ENCODE measurements at places on chromosomes 6 and 20.

DNA sequence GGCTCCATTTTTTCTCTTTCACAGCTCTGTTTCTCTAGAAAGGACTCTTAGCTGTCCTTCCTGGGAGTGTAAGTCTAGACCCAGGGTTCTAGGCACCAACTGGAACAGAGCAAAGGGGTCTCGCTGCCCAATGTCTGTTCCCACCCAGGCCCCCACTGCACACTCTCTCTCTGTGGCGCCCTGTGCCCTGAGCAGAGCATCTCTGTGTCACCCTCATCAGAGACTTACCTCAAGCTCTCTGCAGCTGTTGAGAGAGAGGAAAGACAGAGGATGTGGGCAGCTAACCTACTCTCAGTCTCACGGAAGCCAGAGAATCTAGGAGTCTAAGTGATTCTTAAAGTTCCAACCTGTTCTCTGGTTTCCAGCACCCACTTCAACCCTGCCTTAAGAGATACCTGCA, 9.5 kb downstream of the NCR2 start:
- DNase-seq, result no peak

- DNase-seq, result no peak
Measured at GRCh38 chr6:78089531-78089930, 436.7 kb downstream of the MEI4 start.

GRCh38 chr20:41480054-41480770, 113.6 kb upstream of the EMILIN3 start:
- DNase-seq, result no peak

- no peak for DNase-seq
Measured at GRCh38 chr20:39019805-39020325, 57.7 kb downstream of the DHX35 start.

DNA sequence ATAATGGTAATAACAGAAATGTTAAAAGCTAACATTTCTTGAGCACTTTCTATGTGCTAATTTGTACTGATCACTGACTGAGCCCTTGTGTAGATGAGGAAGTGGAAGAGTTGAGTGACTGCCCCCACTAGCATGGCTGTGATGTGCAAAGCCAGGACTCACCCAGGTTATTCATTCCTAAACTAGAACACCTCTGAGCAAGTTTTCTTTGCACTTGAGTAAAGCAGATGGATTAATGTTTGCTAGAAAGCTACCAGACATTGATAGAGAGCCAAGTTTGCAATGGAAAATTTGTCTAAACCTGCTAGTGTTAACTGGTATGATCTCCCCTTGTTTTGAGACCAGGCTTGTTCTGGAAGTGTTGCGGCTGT, 467.4 kb upstream of the PLCB4 start:
- no peak for DNase-seq

- no peak for DNase-seq
Measured at GRCh38 chr6:43746613-43747102, 23.4 kb upstream of the VEGFA start.

DNA sequence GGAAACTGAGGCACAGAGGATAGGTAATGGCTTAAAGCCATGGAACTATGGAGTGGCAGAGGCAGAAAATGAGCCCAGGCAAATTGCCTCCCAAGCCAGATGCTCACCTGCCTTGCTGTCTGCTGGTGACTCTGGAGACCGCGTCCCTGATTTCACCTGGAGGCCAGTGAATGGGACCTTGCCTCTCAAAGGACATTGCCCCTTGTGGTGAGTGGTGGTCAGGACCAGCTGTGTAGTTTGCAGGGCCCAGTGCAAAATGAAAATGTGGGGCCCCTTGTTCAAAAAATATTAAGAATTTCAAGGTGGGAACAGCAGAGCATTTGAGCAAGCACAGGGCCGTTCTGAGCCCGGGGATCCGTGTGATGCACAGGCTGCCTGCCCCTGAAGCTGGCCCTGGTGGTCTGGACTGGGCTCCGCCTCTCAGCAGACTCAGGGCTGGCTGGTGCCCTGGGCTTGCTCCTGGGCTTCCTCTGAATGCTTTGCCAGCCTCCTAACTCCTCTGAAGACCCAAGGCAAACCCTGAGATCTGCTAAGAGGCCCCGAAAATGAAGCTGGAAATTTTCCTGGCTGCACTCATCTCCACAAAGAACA, 19.8 kb upstream of the KCNG1 start:
- no peak for DNase-seq

GRCh38 chr6:75932067-75932466, 140.4 kb downstream of the IMPG1 start:
- DNase-seq, result no peak

DNA sequence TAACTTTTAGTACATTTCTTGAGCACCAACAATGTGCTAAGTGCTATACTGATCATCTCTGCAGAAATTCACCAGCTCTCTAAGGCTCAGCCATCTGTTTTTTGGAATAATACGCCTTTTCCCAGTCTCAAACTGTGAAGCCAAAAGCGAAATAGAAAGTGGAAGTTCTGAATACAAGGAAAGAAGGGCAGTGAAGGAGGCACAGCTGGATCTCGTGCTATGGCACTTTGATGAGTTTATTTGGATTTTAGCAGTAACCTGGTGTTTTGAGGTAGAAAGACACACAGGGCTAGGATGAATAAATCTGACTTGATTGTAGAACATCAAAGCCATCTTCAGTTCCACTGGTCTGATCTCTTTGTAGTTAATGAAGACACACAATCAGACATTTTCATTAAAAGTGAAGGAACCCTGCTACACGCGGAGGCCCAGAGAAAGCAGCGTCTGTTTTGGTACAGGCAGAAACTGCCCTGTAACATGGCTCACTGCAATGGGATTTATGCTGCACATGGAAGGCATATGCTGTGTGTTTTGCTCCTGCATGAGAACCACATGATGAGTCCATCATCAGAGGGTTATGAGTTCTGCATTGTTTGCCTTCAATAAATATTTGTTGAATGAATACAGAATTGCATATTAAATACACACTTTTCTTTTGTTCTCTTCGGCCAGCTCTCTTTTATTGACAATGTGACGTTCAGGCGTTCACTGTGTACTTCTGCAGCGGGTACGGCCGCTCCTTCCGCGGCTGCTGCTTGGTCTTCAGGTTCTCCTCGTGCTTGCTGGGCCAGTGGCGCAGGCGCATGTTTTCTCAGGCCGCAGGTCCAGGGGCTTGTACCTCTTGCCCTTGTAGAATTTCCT, 100.9 kb downstream of the PREP start:
- no peak for DNase-seq

GRCh38 chr6:164072240-164072666, 657.7 kb downstream of the QKI start:
- no peak for DNase-seq

DNA sequence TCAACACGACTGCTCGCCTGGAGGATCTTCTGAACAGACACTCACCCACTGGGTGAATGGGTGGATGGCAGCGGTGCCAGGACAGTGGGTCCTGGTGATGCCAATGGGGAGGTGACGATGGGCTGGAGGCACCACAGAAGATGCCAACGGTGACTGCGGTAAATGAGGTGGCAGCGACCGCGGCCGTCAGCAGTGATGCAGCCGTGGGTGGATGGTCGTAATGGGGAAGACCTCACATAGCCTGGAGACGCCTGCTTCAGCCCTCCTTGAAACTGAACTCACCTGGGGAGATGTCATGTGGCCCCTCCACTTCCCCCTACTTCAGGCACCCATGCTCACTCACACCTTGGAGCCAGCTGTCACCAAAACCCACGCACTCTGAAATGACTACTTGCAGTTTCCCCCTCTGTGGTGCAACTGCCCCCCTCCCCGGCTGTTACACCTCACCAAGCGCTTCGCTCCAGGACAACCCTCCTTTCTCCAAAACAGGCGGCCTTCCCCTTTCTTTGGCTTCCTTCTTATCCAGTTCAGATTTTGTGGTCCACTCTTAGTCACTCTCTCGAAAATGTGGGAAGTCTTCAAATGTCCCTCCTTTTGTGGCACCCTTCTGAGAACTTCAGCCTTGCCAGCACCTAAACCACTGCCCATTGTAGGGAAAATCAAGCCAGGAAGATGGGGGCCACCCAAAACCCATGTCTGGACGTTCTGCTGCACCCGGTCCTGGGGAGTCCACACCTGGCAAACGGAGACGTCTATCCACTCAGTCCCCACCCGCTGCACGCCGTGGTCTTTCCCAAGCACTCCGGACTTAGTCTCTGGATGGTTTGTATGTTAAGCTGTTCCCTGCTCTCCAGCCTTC, 10.4 kb upstream of the ABHD16B start:
- no peak for DNase-seq

GRCh38 chr6:49550492-49551077, at the start of gene C6orf141:
TSS of gene C6orf141 (plus strand) at chr6:49550668. CDS start at chr6:49550793, 125 bp downstream.
- no peak for DNase-seq

DNA sequence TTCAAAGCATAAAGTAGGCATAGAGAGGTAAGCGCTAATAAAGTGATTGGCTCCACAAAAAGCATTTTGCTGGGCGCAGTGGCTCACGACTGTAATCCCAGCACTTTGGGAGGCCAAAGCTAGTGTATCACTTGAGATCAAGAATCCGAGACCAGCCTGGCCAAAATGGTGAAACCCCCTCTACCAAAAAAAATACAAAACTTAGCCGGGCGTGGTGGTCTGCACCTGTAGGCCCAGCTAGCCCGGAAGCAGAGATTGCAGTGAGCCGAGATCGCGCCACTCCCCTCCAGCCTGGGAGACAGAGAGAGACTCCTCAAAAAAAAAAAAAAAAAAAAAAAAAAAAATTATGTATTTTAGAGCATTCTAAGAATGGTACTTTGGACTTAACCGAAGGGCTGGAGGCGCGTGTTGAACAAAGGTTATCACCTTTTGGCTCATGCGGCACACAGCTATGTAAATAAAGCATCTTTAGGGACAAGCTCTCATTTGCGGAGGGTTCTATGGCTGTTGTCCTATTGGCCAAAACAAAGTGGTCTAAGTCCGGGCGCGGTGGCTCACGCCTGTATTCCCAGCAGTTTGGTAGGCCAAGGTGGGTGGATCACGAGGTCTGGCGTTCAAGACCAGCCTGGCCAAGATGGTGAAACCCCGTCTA, 17.4 kb downstream of the HFE start:
- no peak for DNase-seq

DNA sequence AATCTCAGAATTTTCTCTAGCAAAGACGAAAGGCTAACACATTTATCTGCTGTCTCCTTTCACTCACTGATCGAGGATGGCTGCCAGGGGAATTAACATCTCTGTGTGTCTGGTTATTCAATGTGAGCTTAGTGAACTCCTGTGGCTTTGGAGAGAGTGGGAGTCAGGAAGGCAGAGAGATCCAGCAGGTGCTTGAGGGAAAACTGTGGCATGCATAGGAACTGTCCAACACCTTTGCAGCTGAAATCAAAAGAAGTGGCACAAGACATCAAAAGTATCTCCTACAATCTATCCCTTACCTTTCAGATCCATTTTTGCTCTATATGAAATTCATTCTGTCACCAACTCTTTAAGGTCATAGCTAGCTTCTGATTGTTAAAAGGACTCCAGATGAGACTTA, 11.8 kb upstream of the FAM184A start:
- no peak for DNase-seq

- DNase-seq, result no peak
Measured at GRCh38 chr6:15143086-15143485, 102.8 kb upstream of the JARID2 start.

- no peak for DNase-seq
Measured at GRCh38 chr20:58008413-58008812, 220.0 kb downstream of the ANKRD60 start.

DNA sequence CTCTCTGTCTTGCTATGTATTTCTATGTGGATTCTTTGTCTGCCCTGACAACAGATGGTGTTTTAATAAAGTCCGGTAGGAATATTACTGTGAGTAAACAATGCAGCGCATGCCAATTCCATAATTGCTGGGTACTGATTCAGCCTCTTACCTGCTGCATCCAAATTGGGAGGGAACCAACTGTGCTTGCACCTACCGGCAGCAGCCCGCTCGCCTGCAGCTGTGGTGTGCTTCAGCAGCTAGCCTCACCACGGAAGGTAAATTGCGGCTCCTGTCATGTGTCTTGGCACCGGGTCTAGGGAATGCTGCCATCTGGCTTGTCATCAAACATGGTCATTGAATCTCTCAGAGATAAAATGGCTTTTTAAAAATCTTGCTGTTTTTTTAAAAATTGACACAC, 704.8 kb upstream of the SLC35B3 start:
- DNase-seq, result no peak

GRCh38 chr6:147299035-147299434, 94.8 kb downstream of the STXBP5 start:
- DNase-seq, result no peak

DNA sequence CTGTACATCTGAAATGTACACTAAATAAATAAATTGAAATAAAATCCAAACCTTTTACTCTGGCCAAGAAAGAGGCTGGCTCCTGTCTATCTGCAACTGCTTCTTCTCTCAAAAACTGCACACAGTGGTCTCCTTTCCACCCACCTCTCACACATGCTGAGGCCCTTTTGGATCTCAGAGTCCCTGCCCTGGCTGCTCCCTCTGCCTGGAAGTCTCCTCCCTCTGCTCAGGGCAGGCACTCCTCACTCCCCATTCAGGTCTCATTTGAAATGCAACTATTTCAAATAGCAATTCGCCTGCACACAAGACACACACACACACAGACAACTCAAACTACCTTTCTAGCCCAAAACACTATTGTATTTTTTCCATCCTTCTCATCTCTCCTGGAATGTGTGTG, 348.8 kb downstream of the PKHD1 start:
- no peak for DNase-seq

- no peak for DNase-seq
Measured at GRCh38 chr20:38499366-38499765, 26.7 kb downstream of the RALGAPB start.

DNA sequence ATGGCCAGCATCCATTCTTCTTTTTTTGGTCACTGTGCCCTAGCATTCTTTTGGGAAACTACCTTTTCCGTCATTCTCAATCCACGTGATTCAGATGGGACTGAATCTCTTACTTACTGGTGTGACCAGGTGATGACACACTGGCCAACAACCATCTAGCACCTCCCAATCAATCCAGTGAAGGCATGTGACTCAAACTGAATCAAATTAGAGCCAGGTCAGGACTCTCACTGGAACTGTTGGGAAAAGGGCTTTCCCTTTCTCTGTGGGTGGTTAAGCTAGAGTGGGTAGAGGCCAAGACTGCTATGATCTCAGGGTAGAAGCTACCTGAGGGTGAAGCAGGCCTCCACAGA, 36.2 kb upstream of the ZMYND8 start:
- DNase-seq, result no peak

- no peak for DNase-seq
Measured at GRCh38 chr6:21395121-21395520, 198.4 kb upstream of the SOX4 start.

DNA sequence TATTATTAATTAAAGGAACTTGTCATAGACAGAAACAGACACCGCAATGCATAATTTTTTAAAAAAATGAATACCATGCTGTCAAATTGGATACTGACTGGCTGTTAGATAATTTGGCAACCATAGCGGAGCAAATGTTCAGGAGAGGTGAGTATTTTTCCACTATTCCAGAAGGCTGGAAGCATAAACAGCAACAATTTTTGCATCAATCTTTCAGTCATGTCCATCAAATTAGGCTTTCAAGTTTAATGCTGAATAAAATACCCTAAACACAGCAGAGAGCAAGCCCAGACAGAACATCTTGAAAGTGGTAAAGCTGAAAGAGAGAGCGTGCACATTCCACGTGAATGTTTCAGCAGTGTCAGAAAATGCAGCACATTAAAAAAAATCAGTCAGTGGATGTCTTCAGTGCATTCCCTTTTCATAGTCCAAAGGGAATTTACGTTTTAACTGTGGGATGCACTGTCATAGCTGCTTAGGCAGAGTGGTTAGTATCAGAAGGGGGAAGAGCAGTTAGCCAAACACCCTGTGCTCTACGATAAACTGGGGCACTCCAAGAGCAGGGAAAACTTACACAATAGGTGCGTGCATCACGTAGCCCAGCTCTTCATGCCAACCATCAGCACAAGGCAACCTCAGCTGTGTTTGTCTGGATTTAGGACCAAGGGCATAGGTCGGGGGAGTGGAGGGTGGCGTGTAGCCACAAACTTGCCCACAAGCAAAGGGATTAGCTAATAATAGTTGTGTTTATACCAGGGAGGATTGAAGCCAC, 116.2 kb upstream of the STMND1 start:
- DNase-seq, result no peak

All from forelimb muscle (tissue), 1 donor.